Caco-2 (cell line): ENCODE measurements at places on chromosomes 1 and 21.
A peak's percentile ranks its signal among the peaks of the same experiment; 100 is the strongest.

- no peak for DNase-seq
- H3K27ac ChIP-seq, result no peak overlapping the region
- H3K36me3 ChIP-seq, result no peaks in the 10 kb centered on the region
- no peak overlapping the region for H3K4me3 ChIP-seq
Observed at GRCh38 chr1:38680801-38681510, 178.6 kb downstream of the RRAGC start.

DNA sequence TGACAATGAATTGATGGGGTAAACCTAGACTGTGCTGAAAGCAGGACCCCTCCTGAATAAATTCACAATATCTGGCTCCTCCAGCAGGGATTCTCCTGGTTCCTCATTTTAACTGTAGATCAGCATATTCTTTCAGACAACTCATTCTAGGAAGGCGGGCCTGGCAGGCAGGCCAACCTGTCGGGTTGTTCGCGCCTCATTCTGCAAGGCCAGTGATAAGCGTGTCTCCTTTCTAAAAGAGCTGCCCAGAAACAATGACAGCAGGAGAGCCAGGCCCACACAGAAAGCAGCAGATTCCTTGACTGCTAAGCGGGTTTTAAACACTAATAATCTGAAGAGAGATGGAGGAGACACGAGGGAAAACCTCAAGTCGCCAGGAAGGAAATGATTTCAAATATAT lies 70.0 kb downstream of the NTPCR start:
- peaks cover 2% of the 10 kb centered on the region; the same call in 1 of the 2 replicates for H3K4me1 ChIP-seq
- H3K27ac ChIP-seq, result no peak overlapping the region
- H3K4me3 ChIP-seq, result no peak overlapping the region
- no peaks in the 10 kb centered on the region for H3K27me3 ChIP-seq
- no peak for DNase-seq
- H3K36me3 ChIP-seq, result no peaks in the 10 kb centered on the region

- H3K27me3 ChIP-seq, result no peaks in the 10 kb centered on the region
- no peak overlapping the region for H3K4me3 ChIP-seq
- no peak for DNase-seq
- no peaks in the 10 kb centered on the region for H3K36me3 ChIP-seq
- no peak overlapping the region for H3K27ac ChIP-seq
Observed at GRCh38 chr1:66436378-66437135, 97.4 kb upstream of the SGIP1 start.

- no peaks in the 10 kb centered on the region for H3K36me3 ChIP-seq
- H3K4me3 ChIP-seq, result no peak overlapping the region
- H3K27me3 ChIP-seq, result no peaks in the 10 kb centered on the region
- no peaks in the 10 kb centered on the region for H3K4me1 ChIP-seq
- H3K27ac ChIP-seq, result no peak overlapping the region
Observed at GRCh38 chr1:2300851-2301606, 72.9 kb downstream of the SKI start.

DNA sequence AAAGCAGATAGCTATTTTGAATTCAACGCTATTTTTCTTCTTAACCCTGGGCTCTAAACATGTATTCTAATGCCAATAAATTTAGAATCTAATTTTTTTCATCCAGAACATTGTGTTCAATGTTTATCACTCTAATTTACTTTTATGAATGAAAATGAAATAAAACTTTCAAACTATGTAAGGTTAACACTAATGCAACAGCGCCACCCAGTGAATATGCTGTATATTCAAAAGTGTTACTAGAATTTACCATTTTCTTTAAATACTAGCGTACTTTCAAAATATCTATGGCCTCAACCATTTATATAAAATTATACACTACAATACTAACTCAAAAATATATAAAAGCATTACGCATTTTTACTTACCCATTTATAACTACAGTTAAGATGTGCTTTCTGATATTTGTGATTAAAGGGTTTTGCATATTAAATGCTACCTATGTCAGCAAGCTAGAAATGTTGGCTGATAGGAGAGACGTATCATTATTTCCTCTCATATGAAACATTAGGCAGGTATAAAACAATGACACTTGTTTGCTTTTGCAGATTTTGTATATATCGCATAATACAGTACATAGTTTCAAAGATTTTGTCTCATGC lies 5.9 kb upstream of the NUF2 start:
- H3K36me3 ChIP-seq, result no peaks in the 10 kb centered on the region
- H3K27me3 ChIP-seq, result no peaks in the 10 kb centered on the region
- no peak overlapping the region for H3K27ac ChIP-seq

DNA sequence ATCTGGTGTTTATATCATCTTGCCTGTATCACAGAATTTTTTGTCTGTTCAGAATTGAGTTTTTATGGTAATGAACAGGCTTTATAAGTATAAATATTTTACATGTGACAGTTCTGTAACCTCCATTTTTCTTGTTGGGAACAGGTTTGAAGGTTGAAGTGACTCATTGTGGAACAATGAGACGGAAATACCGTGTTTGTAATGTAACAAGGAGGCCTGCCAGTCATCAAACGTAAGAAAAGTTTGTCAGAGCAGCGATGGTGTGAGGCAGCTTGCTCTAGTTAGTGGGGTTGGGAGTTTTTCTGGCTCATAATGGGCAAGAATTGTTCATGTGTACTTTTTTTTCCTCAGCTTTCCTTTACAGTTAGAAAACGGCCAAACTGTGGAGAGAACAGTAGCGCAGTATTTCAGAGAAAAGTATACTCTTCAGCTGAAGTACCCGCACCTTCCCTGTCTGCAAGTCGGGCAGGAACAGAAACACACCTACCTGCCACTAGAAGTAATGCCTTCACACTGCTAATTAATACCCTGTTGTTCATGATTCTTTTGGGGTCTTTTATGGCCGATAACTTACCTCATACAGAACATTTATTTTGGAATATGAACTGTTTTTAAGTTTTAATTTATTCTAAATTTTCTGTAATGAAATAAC lies 75.2 kb upstream of the TEKT2 start:
- no peak for DNase-seq
- no peaks in the 10 kb centered on the region for H3K36me3 ChIP-seq
- no peak overlapping the region for H3K27ac ChIP-seq
- H3K27me3 ChIP-seq, result no peaks in the 10 kb centered on the region
- no peak overlapping the region for H3K4me3 ChIP-seq
- no peaks in the 10 kb centered on the region for H3K4me1 ChIP-seq

DNA sequence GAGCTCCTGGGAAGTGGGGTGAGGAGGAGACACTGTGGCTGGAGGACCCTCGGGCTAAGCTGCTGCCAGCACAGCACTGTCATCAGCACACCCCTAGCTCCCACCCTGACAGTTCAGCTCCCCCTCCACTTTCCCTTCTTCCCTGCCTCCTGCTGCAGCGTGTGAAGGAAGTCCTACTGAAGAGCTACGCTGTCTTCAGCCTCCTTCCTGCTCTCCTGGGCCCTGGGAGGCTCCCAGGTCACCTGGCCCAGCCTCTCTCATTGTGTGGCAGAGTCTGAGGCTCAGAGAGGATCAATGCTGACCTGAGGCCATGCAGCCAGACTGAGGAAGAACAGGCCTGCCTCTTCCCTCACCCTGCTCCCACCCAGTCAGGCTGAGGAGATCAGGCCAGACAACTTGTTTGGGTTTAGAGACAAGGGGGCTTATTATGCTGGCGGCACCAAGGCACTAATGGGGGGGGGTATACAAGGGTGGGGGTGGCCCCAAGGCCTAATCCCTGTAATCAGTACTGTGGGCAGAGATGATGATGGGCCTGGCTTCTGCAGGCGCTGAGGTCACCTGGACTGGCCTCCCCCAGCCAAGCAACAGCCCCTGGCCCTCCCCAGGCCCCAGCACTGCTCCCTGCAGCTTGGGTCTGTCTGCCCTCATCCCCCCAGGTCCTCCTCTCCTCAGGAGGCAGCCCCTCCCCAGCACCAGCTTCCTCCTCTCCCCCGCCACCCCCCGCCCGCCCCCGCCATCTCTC lies 9.1 kb downstream of the NES start:
- H3K4me3 ChIP-seq, result no peak overlapping the region
- H3K36me3 ChIP-seq, result no peaks in the 10 kb centered on the region
- no peaks in the 10 kb centered on the region for H3K27me3 ChIP-seq
- H3K27ac ChIP-seq, result peak overlapping the region; percentile 53
- no peak for DNase-seq
- peaks cover 51% of the 10 kb centered on the region for H3K4me1 ChIP-seq

GRCh38 chr1:230948301-230948700 lies 30.4 kb downstream of the TTC13 start:
- H3K27ac ChIP-seq, result peak overlapping the region; percentile 90
- H3K36me3 ChIP-seq, result no peaks in the 10 kb centered on the region
- DNase-seq, result no peak

DNA sequence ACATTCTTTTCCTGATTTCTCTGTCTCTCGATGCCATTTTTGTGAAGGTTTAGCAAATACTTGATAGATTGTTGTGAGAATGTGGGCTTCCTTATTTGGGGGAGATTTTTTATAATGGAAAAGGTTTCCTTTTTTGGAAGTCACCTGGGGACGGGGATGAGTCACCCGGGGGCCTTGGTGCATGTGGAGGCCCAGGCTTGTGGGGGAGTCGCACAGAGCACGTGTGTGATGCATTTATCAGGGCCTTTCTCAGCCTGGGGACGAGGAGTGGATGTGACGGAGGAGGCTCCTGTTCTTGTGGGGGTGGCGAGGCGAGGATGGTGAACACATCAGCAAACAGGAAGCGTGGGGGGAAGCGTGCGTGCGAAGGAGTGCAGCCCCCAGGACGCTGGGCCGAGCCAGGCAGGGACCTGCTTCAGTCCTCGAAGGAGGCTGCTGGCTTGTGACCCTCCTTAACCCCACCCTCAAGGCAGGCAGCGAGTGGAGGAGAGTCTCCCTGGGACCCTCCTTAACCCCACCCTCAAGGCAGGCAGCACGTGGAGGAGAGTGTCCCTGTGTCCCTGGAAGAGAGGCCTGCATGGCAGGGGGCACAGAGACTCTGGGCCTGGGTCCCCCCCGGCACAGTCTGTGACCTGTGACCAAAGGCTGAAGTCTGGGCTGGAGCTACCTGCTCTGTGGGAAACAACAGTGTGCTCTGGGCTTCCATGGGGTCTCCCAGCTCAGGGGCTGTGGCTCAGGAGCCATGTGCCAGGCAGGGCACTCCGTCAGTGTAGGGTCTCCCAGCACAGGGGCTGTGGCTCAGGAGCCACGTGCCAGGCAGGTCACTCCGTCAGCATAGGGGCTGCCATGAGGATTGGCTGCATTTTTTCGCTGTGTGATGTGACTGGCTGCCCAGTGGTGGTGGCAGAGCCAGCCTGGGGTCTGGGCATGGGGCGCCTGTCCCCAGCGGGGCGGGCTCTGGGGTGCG lies 57.2 kb downstream of the AGPAT3 start:
- H3K27ac ChIP-seq, result peak overlapping the region; percentile 86
- no peaks in the 10 kb centered on the region for H3K36me3 ChIP-seq
- H3K4me3 ChIP-seq, result no peak overlapping the region
- DNase-seq, result no peak
- H3K4me1 ChIP-seq, result peaks cover 60% of the 10 kb centered on the region

DNA sequence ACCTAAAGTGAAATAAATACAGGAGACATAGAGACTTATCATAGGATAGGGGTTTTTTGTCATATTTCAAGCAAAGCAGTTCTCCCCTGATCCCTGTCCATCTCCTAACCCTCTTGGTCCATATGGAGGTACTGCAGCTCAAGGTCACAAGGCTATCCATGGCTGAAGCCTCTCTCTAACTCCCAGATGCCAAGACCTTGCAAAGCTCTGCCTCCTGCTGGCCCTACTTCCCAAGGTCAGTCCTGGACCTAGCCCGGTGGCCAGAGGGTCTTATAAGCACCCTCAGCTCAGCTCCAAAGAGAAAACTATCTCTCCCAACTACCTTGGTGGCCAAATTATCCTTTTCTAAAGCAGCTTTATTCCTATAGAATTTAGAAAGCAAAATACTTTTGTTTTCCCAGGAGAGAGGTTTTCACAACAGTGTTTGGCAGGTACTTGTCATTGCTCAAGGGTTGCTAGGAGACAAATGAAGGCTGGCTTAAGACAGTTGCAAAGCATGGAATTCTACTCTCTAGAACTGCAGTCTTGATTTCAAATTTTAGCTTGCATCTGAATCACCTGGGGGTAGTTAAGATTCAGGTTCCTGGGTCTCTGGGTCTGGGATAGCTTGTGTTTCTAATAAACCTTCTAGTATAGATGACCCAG lies 121.5 kb downstream of the XCL2 start:
- no peaks in the 10 kb centered on the region for H3K27me3 ChIP-seq
- no peak overlapping the region for H3K27ac ChIP-seq
- H3K4me1 ChIP-seq, result no peaks in the 10 kb centered on the region

DNA sequence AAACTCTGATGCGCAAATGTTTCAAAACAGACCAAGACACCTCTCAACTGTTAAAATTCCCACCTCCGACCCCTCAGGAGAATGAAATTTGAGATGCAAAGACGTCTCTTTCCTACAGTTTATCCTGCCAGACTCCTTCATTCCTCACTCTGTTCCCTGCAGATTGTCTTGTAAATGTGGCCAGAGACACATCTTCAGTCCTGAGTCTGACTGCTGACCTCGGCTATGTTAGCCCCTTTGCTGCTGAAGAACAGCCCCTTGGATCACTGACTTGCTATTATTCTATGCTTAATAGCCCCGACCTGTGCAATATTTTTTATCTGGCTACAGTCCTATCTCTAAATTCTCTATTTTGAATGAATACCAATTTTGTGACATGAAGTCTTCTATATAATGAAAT lies 16.6 kb upstream of the ESRRG start:
- H3K36me3 ChIP-seq, result no peaks in the 10 kb centered on the region
- no peak for DNase-seq
- no peaks in the 10 kb centered on the region for H3K4me1 ChIP-seq
- H3K4me3 ChIP-seq, result no peak overlapping the region
- H3K27ac ChIP-seq, result no peak overlapping the region

GRCh38 chr1:158177700-158178450 lies 2.8 kb upstream of the CD1D start:
- no peak overlapping the region for H3K27ac ChIP-seq
- no peaks in the 10 kb centered on the region for H3K4me1 ChIP-seq
- no peak for DNase-seq
- no peak overlapping the region for H3K4me3 ChIP-seq
- H3K36me3 ChIP-seq, result no peaks in the 10 kb centered on the region
- H3K27me3 ChIP-seq, result no peaks in the 10 kb centered on the region

DNA sequence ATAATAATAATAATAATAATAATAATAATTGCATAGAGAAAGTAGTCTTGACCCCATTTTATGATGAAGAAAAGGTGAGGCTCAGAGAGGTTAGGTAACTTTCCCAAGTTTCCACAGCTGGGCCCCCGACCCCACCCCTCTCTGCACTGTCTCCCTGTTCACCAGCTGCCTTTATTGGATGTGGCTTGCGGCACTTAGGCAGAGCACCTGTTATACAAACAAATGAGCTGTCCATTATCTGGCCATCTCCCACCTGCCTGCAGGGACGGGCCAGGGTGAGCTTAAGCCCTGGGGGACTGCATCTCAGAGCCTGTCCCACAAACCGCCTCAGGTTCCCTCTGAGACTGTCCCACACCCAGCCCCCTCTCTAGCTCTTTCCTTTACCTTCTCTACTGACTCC lies 10.1 kb upstream of the EFNA1 start:
- no peak overlapping the region for H3K4me3 ChIP-seq
- H3K27ac ChIP-seq, result no peak overlapping the region
- DNase-seq, result peak; percentile 71
- no peaks in the 10 kb centered on the region for H3K27me3 ChIP-seq

DNA sequence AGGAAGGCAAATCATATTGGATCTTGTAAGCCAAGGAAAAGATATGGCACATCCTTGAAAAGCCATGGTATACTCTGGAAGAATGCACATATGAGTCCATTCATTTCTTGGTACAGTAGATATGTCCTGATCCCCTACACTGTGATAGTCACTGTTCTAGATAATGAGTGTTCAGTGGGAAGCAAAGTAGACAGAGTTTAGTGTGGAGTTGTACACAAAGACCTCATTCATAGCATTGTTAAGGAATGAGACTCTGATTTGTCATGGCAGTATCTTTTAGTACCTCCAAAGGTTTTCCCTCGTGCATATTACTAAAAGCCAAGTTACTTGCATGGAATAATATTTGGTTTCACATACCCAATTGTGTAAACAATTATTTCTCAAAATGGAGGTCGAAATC lies 204.7 kb downstream of the NFIA start:
- no peaks in the 10 kb centered on the region for H3K27me3 ChIP-seq
- DNase-seq, result no peak
- no peaks in the 10 kb centered on the region for H3K36me3 ChIP-seq
- no peak overlapping the region for H3K4me3 ChIP-seq
- no peaks in the 10 kb centered on the region for H3K4me1 ChIP-seq
